Testis (tissue), 5 donors: ENCODE measurements at places on chromosomes 7 and 10. TPM values are rescaled to one million over a fixed set of nuclear protein-coding genes. Genes with fewer than 3 reads are reported as not detected.

GRCh38 chr10:1297566-1298301 lies 241.5 kb downstream of the WDR37 start:
- no peaks in the 10 kb centered on the region for H3K27me3 ChIP-seq
- no peaks in the 10 kb centered on the region for H3K36me3 ChIP-seq
- H3K27ac ChIP-seq, result no peak overlapping the region
- peaks cover 7% of the 10 kb centered on the region for H3K4me1 ChIP-seq
- no peak overlapping the region for H3K4me3 ChIP-seq

- DNase-seq, result no peak
- H3K4me1 ChIP-seq, result no peaks in the 10 kb centered on the region
- H3K4me3 ChIP-seq, result no peak overlapping the region
Measured at GRCh38 chr10:36280321-36280741, 638.2 kb upstream of the FZD8 start.

- DNase-seq, result no peak
- H3K4me3 ChIP-seq, result no peak overlapping the region
- H3K36me3 ChIP-seq, result no peaks in the 10 kb centered on the region
Measured at GRCh38 chr10:54203401-54203800, 597.6 kb downstream of the PCDH15 start.

The SLC26A3 gene
- total RNA-seq, result 1.1 TPM

The FOXP2 gene
- total RNA-seq, result 2.5 TPM

The INMT gene
- total RNA-seq, result 68.4 TPM
